SK-MEL-5 (cell line): ENCODE measurements at places on chromosomes 7 and 10. TPM values are rescaled to one million over a fixed set of nuclear protein-coding genes. Genes with fewer than 3 reads are reported as not detected.
A peak's percentile ranks its signal among the peaks of the same experiment; 100 is the strongest.

DNA sequence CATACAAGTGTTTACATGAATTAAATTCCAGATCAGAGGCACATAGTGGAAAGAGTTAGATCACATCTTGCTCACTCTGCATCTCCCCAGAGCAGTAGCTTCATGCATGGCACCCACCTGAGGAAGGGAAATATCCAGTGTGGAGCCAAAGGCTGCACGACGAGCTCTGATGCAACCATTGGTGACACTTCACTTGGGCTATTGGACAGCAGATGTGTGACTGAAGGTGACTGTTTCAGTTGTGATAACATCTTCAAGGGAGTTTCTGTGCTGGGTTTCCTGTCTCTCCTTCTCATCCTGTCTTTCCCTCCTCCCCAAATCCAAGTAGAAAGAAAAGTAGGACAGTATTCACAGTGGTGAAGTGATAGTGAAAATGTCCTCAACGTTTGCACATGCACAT lies 115.0 kb downstream of the TAF3 start:
- no peak for DNase-seq

DNA sequence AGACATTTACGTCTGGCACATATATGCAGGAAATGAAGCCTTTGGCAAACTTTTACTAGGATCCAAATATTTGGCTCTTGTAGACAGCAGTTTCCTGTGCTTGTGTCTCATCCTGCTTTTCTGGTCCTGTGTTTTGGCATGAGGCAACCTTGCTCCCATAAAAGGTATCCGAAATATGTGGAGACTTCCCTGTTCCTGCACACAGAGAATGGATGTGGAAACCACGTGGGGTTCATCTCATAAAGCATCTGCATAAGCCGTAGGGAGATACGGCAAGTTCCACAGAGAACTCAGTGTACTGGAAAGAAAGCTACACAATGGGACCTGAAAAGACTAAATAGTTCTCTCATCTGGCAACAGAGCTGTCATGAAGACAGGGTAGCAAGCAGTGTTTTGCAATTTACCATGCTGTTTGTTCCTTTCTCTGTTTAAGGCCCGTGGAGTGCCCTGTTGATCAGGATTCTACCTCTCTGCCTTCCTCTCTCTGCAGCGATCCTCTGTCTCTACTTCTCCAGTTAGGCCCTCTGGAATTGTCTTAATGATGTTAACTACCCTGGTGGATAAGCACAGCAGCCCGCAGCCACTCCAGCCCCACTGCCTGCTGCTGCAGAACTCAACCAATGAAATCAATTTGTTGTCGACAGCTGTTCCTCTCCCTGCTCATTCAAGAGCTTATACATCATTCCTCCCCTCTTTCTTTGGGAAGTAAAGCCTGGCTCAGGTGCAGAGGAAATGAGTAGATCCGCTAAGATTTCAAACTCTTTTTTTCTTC lies 293.6 kb downstream of the CSTF2T start:
- DNase-seq: no peak

The RAB19 gene
- not detected in 2 replicates for total RNA-seq

DNA sequence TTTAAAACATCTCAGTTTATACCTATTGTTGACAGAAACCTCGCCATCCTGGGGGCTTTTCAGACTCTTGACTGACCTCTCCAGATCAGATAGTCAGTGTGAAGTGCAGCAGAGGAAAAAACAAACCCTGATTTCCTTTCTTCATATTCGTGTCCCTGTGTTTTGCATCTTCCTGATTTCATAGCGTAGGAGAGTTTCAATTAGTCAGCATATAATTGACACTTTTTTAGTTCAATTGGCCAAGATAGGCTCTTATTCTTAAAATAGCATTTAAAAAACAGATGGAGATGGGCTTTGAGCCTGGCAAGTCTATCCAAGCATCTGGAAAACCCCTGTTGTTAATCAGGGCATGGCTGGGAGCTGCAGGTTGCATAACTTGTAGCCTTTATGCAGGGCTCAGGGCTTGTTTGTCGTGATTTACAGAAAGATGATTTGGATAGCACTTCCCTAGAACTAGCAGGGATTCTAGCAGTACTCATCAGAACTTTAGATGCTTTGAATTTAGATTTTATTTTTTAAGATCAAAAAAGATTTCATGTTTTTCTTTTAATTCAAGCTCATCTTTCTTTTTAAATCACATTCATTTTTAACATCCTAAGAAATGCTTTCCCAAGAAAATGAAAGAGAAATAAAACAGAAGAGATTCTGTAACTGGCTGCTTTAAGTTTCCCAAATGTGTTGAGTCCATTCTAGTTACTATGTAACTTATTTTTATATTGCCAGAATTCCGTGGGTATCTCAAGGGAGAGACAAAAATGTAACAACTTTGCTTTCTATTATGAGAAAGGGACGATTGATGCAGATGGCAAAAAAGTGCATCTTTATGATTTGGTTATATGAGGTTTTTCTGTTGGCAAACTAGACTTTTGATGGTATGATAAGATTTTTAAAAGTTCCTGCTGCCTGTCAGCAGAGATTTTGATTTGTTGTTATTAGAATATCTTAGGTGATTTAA lies 270.8 kb upstream of the FZD8 start:
- no peak for DNase-seq

GRCh38 chr7:91243591-91244301 lies 20.5 kb upstream of the FZD1 start:
- DNase-seq: no peak

The PIP gene
- total RNA-seq: not detected in 2 replicates

- peak; percentile 66 for DNase-seq
Measured at GRCh38 chr7:132742189-132742612, 165.9 kb upstream of the PLXNA4 start.

DNA sequence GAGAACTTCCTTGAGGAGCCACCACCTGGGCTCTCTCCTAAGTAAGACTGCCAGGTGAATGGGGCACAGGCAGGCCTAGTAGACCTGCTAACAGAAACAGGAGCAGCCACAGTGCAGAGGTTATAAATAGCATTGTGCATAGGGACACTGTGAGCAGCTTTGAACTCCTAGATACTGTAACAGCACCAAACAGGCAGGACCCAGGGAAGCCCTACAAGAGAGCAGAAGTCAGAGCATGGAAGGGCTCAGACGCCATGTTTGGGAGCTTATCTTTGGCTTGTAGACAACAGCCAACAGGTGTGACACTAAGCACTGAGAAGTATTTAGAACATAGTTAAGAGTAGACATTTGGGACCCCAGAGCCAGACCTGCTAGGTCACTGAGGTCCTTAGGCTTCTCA lies 14.5 kb downstream of the XRCC2 start:
- no peak for DNase-seq

GRCh38 chr10:74704629-74705357 lies 121.6 kb upstream of the KAT6B start:
- no peak for DNase-seq

- no peak for DNase-seq
Measured at GRCh38 chr10:7610651-7611389, 55.9 kb downstream of the ITIH5 start.

DNA sequence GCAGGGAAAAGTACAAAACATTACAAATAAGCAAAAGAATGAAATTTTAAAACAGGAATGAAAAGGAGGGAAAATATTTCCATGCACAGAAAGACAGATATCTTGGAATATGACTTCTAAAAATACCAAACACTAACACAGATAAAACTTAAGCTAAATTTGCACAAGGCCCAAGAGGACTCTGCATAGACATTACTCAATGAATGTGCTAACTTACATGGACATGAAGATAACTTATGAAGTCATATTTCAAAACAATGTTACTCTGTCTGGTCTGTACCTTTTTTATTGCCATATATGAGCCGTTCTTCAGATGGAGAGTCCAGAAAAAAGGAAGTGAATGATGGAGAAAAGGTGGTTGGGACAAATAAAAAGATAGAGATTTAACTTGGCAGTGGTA lies 15.0 kb upstream of the MSS51 start:
- DNase-seq: no peak

The C10orf53 gene
- total RNA-seq: not detected in 2 replicates

The TEX36 gene
- not detected in 2 replicates for total RNA-seq

GRCh38 chr10:124708246-124708779 lies 35.9 kb downstream of the FAM53B start:
- DNase-seq: no peak

The TMEM273 gene
- not detected in 2 replicates for total RNA-seq

GRCh38 chr10:30048768-30049517 lies 10.4 kb downstream of the JCAD start:
- no peak for DNase-seq

GRCh38 chr10:72079356-72079755 lies 9.0 kb downstream of the SPOCK2 start:
- no peak for DNase-seq

GRCh38 chr7:107692501-107692900 lies 31.9 kb downstream of the SLC26A4 start:
- no peak for DNase-seq

GRCh38 chr10:47369251-47369894 lies 14.7 kb downstream of the ZNF488 start:
- DNase-seq: no peak

The AZGP1 gene
- 1.1 and 1.8 TPM in 2 replicates for total RNA-seq

The CHRM2 gene
- 0.05 TPM in 1 of 2 replicates, not detected in the other for total RNA-seq

The LEP gene
- total RNA-seq: not detected in 2 replicates

DNA sequence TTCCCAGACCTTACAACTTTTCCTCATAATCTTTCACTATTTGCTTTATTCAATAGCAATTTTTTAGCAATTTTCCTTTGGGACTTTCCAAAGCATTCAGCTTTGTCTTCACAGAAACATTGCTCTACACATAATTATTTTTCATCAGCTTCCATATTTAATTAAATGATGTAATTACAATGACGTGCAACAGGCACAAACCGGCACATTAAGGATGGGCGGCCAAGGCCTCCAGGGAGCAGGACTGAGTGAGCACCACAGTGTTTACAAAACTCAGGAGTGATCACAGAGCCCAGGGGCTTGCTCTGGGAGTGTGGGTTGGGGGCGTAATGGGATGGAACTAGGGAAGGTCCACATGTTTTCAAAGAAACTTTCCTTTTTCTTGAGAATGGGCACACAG lies 69.8 kb downstream of the MAD1L1 start:
- DNase-seq: no peak

DNA sequence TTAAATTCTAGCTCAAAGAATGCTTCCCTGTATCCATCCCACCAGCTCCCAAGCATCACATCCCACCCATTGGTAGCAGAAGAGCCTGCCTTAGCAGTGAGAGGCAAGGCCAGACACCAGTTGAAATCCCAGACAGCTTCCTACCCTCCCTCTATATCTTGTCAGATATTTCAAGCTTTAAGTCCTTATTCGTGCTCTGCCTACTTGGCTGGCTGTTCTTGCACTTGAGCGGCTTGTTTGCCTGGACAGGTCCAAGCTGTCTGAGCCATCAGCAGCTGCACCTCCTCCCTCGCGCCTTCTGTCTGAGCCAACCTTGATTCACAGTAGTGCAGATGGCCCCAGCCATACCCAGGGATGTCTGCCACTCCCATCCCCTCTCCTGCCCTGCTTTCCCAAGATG lies 16.4 kb downstream of the LRRC4 start:
- DNase-seq: no peak

The TAS2R3 gene
- total RNA-seq: 0.40 and 0.87 TPM in 2 replicates

The SORCS3 gene
- 0.03 and 0.05 TPM in 2 replicates for total RNA-seq

The PTPN20 gene
- total RNA-seq: 5.0 and 5.6 TPM in 2 replicates

The KCNIP2 gene
- 1.1 and 1.6 TPM in 2 replicates for total RNA-seq

- peak; percentile 32 for DNase-seq
Measured at GRCh38 chr7:39560408-39560807, 5.8 kb upstream of the YAE1 start.

DNA sequence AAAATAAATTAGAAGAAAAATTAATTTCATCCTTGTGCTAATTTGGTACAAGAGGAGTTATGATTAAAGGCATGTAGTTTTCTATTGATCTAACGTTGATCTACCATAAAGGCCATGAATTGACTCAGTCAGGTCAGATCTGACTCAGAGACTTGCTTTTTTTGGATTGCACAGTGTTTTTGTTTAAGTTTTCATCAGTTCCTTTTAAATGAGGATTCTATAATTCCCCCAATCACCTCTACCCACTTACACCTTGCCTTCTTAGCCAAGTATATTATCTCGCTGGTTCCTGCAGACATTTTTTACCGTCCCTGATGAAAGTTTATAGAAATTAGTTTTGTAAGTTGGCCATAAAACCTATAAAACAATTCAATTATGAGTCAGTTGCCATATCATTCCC lies 132.4 kb upstream of the PALS2 start:
- DNase-seq: no peak

DNA sequence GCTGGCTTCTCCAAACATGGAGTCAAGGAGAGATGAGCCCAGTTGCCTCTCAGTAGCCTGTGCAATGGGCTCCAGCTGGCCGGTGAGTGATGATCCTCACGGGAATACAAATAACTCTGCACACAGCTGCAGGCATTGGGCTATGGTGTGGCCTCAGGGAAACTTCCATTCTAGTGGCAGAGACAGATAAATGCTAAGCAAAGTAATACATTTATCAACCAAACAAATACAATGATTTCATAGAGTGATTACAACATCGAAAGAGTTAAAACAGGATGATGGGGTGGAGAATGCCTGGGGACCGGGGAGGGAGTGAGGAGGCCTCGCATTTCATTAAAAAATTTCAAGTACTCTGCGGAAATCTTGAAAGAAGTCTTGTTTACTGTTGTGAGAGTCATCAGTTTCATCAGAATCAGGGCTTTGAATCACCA lies 15.0 kb upstream of the AKR1B1 start:
- peak; percentile 54 for DNase-seq

DNA sequence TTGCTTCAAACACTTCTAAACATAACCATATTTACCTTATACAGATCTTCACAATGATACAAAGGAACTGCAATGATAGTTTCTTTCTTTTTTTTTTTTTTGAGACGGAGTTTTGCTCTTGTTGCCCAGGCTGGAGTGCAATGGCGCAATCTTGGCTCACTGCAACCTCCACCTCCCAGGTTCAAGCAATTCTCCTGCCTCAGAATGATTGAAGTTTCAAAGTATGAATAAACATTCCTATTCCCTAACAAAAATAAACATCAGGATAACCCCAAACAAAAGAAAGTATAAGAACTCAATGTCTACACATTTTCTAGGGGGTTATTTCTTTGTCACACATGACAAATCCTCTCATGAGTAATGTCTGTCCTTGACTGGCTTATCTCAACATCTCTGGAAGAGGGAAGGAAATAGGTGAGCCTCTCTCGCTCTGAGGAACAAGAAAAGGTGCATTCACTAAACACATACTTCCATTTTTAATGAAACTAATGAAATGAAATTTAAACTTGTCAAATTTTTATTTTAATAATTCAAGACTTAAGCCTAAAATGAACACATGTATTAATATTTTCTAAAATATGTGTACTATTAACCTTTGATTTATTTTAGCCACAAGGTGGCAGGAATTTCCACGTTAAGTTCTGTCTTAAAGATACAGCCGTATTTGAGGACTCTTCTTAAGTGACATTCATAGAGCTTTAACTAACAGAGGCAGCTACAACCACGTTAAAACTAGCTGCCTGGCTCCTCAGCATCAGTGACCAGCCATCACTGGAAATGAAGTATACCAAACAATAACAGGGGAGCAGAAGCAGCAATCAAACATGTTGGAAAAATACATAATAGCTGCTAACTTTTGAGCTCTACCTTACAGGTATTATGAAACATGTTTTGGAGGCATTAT lies 58.3 kb downstream of the MALSU1 start:
- peak; percentile 65 for DNase-seq

DNA sequence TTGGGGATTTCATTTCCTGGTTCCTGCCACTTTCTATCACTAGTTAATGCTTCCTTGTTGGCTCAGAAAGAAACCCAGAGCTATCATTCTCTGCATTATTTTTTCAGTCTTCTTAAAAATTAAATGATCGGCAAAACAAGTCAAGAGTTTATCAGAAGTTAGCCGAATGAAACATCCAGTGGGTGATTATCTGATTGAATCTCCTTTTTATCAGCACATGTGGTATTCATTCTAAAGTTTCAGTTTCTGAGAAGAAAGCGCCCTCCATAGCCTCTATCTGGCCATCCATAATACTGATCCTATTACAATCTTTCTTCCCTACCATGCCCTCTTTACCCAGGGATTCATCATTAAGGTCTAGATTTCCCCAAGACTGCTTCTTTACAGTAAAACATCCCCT lies 71.8 kb downstream of the OSBPL3 start:
- no peak for DNase-seq
